ENCODE measurements at places on chromosomes 3 and 15.

- DNase-seq: no peak
Observed at GRCh38 chr3:134331811-134332199, 42.4 kb downstream of the AMOTL2 start.

DNA sequence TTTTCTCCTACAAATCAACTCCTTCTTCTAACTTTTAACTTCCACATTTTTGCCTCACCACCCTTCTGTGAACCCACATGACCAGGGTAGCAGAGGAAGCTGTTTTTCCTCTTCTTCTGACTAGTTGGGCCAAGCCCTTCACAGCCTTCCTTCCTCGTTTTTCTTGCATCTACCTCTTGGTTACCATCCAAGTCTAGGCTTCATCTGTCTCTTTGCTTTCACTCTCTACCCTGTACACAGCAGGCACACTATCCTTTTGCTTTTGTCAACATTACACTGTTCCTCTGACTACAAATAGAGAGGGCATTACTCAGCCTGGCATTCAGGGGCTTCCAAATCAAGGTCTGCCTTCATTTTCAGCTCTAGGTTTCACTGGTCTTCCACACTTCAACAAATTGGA is 22.0 kb downstream of the SLC9A9 start:
- no peak for DNase-seq

GRCh38 chr3:50567386-50568167 is at the start of gene C3orf18:
Gene C3orf18, minus strand, starts transcription at chr3:50567747. Its CDS starts 2,048 bp downstream, at chr3:50565699.
- DNase-seq: peak; percentile 89

GRCh38 chr3:46860017-46860809 is 3.0 kb downstream of the MYL3 start:
- no peak for DNase-seq

GRCh38 chr15:90638963-90639362 is 78.2 kb upstream of the BLM start:
- no peak for DNase-seq

DNA sequence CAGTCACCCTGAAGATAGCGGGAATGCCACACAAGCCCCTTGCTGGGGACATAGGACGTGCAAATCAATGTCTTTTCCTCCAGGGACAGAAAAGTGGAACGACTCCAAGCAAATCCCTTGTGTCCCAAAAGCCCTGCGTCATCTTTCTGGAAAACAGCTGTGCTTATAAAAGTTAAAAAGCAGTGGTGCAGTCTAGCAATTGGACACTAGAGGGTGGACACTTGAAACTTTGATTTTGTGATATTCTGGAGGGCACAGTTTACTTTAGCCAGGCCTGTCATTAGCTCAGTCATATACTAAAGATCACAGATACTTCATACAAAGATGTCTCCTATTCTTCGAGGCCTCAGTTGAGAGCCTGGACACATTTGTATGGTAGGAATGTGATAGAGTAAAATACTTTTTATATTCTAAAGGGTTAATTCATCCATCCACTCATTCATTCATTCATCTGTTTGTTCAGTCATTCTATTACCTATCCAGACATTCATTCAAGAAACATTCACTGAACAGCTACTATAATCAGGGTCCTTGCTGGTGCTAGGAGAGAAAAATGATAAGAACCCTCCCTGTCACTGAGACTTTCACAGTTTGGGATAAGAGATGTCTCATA is 63.8 kb upstream of the ANKRD34C start:
- DNase-seq: no peak

DNA sequence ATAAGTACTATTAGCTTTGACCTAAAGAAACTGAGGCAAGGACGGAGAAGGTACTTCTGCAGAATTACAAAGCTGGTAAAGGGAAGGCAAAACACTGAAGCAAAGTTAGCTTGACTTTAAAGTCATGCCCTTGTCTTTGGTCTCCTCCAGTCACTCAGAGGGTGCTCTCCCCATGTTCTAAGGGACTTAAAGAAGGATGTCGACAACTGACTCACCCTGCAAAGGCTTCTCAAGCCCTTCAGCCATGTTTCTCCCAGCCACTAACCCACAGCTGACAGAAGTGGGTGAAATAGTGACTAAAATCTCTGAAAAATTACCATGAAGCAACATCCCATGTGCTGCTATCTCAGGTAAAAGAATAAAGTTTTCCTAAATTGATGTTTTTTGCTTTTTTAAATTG is 46.4 kb downstream of the SUCLG2 start:
- DNase-seq: no peak

DNA sequence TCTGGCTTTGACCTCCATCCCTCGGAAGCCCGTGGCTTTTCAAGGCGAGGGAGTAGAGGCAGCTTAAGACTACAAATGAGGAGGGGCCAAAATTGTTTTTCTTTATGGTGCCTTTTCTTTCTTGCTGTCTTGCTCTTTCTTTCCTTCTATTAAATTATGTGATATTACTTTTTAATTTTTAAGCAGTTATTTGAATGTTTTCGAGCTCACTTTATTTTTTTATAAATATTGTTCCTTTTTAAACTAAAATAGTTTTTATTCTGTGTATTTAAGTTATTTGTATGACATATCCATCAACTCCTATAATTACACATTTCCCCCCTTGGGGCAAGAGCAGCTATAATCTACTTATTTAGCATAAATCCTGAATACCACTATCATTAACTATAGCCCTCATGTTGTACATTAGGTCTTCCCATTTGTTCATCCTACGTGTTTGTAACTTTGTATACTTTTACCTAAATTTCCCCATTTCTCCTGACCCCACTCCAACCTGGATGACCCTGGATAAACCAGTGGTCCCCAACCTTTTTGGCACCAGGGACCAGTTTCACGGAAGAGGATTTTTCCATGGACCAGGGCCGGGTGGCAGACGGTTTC is 622 bp upstream of the PLSCR1 start:
- no peak for DNase-seq

DNA sequence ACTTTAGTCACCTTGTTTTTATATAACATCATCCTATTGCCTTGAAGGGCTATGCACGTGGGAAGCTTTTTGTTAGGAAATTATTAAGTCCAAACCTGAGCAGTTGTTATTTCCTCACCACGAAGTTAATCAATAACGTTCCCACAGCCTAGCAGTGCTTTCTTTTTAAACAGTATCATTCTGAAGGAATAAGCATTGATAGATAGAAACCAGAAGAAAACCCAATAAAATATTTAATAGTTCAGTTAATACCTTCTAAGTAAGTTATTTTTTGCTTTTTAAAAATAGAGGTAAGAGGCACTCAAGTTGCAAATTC is 149.3 kb downstream of the KCNMB2 start:
- DNase-seq: no peak

GRCh38 chr3:52452570-52453221 is 1.1 kb downstream of the TNNC1 start:
- no peak for DNase-seq

GRCh38 chr3:196995646-196996355 is 27.2 kb upstream of the PIGZ start:
- DNase-seq: peak; percentile 77

DNA sequence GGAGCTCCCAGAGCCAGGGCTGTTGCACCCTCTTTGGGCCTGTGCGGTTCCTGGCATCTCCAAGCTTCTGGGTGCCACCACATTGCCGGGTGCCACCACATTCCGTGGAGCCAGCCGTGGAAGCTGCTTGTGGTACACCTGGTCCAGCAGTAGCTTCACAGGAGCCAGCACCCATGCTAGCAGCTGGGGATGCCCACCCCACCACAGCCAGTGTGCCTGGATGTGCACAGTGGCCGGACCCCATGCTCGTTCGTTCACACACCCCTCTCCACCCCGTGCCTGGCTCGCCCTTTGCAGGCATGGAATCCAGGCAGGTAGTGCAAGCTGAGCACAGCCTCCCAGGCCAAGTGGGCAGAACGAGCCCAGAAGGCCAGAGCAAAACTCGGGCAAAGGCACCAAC is 1029.8 kb upstream of the GBE1 start:
- no peak for DNase-seq

- no peak for DNase-seq
Observed at GRCh38 chr15:48494631-48495030, 150.9 kb downstream of the FBN1 start.
